Heart left ventricle (tissue), 16 donors: ENCODE measurements at places on chromosomes 2 and 18. TPM values are rescaled to one million over a fixed set of nuclear protein-coding genes. Genes with fewer than 3 reads are reported as not detected.

Gene EMILIN2
- 14.4 TPM for polyA plus RNA-seq

GRCh38 chr2:67528320-67528719 lies 131.2 kb downstream of the ETAA1 start:
- DNase-seq, result no peak

Gene GPBAR1
- 1.00 TPM for polyA plus RNA-seq

Gene TCF23
- 0.04 TPM for polyA plus RNA-seq

- no peak for DNase-seq
Observed at GRCh38 chr18:74856434-74856833, 258.8 kb downstream of the ZNF407 start.
